ENCODE measurements at places on chromosomes 11 and 22.

DNA sequence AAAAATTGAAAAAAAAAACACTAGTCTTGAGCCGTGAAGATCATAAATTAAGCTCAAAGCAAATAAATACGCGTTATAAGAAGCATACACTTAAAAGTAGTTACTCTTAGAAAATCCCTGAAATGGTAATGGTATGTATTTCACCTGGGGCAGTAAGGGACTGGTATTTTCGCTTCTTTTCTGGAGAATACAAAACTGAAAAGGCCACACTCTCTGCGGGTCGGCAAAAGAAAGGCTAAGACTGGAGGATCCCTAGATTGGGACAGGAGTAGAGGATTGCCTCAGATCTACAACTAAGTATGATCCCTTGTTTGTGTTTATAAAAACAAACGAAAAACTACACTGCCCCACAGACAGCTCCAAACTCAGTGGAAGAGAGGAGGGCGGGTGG lies 617 bp downstream of the TSG101 start:
- DNase-seq = no peak

DNA sequence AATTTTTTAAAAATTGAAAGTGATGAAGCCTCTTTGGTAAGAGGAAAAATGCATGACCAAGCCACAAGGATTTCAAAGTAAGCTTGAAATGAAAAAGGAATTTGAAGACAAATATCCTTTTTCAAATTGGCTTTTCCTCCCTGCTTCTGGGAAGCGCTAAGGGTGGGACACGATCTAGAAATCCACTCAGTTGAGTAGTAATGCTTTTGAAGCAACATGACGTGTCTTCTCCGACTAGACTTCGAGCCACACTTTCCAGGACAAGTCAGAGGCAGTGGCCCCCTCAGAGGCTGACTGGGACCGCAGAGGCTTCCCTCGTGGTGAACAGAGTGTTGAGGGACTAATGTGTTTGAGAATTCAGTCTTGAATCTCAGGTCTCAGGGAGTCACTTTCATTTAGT lies 39.8 kb downstream of the KREMEN1 start:
- DNase-seq = no peak

DNA sequence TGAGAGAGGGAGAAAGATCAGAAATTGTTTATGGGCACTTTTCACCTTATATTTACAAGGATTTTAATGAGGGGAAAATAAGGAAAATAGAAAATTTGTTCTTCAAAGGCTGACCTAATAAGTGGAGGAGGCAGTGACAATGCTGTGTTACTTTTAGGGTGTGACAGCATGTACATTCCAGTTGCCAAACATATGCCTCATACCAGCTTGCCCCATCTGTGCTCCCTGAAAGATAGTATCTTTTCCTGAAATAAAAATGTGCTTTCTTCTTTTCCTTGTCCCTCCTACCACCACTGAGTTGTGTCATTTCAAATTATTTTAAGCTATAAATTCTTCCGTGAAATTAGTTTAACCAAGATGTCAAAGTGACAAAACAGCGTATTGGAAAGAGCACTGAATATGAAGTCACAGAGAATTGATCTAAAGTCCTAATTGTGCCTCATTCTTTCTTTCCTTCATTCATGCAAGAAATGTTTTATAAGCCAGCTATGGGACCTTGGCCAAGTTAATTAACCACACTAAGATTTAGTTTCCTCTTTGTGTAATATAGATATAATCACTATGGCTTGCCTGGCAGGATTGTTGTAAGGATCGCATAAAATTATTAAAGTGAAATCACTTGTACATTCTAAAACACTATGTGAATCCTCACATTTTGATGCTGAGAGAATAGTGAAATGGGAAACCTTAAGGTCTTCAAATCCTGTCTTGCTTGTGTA lies 1307.5 kb upstream of the TENM4 start:
- no peak for DNase-seq

DNA sequence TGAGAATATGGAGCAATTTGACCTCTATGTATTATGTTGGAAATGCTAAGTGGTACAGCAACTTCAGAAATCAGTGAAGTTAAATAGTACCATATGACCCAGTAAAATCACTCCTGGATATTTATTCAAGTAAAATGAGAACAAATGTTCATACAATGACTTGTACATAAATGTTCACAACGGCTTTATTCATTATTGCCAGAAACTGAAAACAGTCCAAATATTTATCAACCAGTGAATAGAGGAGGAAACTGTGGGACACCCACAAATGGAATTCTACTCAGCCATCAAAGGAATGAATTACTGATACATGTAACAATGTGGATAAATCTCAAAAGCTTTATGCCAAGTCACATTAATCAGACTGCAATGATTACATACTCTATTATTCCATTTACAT lies 416.3 kb downstream of the AASDHPPT start:
- DNase-seq = no peak

DNA sequence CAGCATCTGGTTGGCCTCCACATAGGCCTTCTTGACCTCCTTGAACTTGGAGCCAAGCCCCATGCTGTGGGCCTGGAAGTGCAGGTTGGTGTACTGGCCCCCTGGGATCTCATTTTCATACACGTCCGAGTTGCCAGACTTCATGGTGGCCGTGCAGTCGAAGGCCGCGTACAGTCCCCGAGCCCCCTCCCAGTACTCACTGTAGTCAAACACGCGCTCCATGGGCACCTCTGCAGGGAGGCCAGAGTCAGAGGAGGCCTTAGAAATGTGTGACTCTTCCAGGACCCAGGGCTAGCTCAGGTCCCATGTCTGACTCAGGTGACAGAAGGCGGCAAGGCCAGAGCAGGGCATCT lies 6.7 kb upstream of the LRFN4 start:
- DNase-seq = no peak

- DNase-seq = no peak
Observed at GRCh38 chr11:122850076-122850631, 11.9 kb downstream of the CRTAM start.

GRCh38 chr11:79438631-79439409 lies 2.0 kb downstream of the TENM4 start:
- DNase-seq = no peak

DNA sequence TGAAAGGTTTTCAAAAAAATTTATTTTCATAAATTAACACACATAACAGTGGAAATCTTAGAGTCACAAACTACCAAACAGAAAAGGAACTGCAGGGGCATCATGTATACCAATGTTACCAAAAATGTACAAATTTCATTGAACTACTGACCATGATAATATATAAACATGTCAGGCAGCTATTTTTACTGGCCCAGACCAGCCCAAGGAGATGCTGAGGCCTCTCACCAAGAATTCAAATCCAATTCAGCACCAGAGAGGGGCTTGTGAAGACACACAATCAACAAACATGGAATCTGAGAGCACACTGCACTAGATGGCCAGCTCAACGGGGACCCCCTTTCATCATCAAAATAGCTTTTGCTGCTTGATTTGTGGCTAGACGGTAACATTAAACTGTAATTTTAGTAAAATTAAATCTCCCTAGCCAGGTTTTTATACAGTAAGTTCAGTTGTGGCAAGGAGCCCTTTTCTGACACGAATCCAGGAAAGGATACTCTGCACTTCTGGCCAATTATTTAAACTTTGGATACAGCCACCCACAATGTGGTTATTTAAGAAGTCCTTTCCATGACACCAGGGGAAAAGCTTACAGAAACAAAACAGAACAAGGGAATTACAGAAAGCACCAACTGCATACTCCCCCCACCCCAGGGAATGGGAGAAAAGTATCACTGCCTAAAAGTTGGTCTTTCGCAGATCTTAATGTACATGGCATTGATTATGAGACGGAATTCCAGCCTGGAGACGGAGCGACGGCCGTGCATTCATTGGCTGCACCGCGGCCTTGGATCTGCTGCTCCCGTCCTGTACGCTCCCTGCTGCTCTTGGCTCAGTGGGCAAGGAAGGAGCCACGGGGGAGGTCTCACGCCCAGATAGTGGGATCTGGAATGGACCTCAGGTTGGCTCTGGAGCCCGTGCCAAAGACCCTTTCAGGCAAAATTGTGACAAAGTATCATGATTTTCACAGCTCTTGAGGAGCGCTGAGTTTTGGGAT lies 19.6 kb upstream of the PISD start:
- DNase-seq = no peak

GRCh38 chr11:62444835-62445234 lies 26.0 kb downstream of the SCGB1A1 start:
- DNase-seq = no peak

Data from stimulated activated CD4-positive, alpha-beta T cell treated with anti-CD3 and anti-CD28 coated beads, Interleukin-1b, Interleukin-23, amount 100 ng/mL, for 24 hours (primary cell).